Effector memory CD8-positive, alpha-beta T cell (primary cell): ENCODE measurements at places on chromosomes 2 and 18.

DNA sequence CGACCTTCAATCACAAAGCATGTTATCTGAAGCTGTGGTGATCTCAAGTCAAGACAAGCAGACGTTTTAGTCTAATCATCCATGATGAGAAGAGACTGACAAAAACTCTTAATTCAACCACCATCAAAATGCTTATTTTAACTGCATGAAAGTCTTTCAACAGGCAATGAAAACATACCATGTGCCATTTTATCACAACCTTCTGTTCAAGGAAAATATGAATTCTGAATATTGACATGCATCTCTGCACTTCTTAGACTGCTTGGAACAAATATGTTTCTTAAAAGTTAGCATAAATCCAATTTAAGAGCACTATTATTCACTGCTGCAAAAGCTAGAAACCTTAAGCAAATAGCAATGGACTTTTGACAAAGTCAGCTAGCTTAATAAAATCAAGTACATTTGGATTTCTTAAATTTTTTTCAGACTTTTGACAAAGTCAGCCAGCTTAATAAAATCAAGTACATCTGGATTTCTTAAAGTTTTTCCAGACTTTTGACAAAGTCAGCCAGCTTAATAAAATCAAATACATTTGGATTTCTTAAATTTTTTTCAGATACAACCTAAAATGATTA lies 70.9 kb downstream of the OLA1 start:
- no peak for DNase-seq

- no peak for DNase-seq
Measured at GRCh38 chr2:67237288-67237687, 159.8 kb upstream of the ETAA1 start.

GRCh38 chr2:46145017-46145416 lies 152.2 kb upstream of the EPAS1 start:
- no peak for DNase-seq

- no peak for DNase-seq
Measured at GRCh38 chr2:239253264-239253663, 147.6 kb downstream of the HDAC4 start.

DNA sequence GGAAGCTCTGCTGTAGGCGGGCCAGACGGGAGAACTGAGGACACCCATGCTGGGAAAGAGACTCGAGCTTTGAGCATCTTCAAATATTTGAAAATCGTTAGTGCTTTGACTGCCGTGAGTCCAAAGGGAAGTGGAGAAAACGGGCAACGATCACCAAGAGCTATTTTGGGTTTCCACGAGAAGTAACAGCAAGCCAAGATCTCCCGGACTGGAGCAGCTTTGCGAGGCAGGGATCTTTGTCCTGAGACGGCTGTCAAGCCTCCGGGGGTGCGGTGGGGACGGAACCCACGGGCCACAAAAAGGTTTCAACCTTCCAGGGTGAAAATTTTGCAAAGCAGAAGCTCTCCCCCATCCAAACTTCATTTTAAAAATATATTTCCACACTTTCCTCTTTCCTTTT lies 195.8 kb downstream of the NDUFA10 start:
- no peak for DNase-seq

DNA sequence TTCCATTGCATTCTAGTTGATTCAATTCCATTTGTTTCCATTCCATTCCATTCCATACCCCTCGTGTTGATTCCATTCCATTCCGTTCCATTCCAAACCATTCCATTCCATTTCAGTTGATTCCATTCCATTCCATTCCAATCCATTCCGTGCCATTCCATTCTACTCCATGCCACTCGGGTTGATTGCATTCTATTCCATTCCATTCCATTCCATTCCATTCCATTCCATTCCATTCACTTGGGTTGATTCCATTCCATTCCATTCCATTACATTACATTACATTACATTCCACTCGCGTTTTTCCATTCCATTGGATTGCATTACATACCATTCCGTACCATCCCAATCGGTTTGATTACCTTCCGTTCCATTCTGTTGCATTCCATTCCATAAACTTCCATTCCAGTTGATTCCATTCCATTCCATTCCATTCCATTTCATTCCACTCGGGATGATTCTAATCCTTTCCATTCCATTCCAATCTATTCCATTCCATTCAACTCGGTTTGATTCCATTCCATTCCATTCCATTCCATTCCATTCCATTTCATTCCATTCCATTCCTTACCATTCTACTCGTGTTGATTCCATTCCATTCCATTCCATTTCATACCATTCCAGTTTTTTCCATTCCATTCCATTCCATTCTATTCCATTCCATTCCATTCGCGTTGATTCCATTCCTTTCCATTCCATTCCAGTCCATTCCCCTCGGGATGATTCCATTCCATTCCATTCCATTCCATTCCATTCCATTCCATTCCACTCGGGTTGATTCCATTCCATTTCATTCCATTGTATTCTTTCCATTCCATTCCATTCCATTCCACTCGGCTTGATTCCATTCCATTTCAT lies 1140.4 kb downstream of the RPIA start:
- DNase-seq: no peak

- DNase-seq: no peak
Measured at GRCh38 chr2:160336635-160337034, 136.6 kb upstream of the ITGB6 start.

GRCh38 chr2:167595839-167596471 lies 651.4 kb downstream of the STK39 start:
- DNase-seq: no peak

DNA sequence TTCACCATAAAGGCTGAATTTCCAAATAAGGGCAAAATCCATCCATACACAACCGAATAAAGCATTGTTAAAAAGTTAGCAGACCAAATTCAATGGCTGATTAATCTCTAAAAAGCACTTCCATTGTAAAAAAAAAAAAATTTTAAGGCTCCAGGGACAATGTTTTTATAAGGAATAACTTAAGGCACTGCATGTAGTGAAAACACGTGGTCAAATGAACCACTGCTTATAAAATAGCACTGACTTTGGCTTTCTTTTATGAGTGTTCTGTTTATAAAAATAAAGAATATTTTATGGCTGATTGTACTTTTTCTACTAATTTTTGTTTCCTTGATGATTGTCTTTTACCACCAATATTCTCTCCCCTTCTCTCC lies 409.3 kb upstream of the KCNH7 start:
- no peak for DNase-seq

DNA sequence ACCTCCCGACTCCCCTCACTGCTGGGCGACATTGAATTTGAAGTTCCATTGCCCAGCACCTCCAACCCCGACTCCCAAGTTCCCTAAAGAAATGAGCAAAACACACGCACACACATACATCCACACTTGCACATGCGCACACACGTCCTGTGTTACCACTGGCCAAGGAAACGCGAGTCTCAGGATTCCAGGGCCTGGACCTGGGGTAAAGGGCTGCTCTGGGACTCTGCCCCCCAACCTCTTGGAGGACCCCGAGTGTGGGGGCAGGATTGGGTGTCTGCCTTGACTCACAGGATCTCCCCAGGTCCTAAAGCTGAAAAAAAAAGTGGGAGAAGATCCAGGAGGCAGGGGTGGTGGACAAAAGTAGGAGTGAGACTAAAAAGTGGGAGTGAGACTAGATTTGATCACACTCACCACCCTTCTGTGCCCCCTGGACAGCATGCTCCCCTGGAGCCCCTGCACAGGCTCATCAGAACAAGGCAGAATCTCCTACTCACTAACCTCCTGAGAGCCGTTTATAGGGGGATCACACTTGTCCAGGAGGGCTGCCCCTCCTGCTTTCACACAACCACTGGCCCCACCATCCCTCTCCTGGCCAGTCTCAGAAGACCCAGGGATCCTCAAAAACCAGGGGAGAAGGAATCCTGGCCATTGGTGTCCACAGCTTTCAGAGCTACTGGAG lies 202.2 kb downstream of the TNS1 start:
- DNase-seq: no peak

GRCh38 chr2:160358046-160358445 lies 135.6 kb downstream of the RBMS1 start:
- DNase-seq: no peak

GRCh38 chr2:239229545-239230279 lies 171.1 kb downstream of the HDAC4 start:
- DNase-seq: no peak

- no peak for DNase-seq
Measured at GRCh38 chr2:155842103-155842502, 490.4 kb downstream of the NR4A2 start.

GRCh38 chr2:69171897-69172525 lies 159.0 kb downstream of the ANTXR1 start:
- DNase-seq: no peak

GRCh38 chr2:26504002-26504401 lies 26.1 kb upstream of the OTOF start:
- no peak for DNase-seq

DNA sequence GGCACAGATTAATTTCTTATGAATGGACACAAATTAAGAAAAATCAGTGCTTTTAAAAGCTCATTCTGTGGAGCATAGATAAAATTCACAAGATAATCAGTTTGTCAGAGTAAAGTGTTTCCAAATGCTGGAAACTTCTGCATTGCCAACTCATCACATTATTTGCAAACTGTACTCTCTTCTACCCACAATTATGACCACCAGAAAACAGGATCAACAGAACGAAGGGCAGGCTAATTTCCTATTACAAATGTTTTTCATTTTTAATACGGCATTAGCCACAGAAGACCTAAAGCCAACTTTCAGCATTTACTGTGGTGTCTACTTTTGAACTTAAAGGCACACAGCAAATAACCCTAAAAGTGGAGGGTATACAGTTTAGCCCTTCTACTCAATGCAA lies 6.0 kb downstream of the IRS1 start:
- DNase-seq: no peak

- DNase-seq: no peak
Measured at GRCh38 chr2:166357068-166357949, 18.4 kb downstream of the SCN9A start.

DNA sequence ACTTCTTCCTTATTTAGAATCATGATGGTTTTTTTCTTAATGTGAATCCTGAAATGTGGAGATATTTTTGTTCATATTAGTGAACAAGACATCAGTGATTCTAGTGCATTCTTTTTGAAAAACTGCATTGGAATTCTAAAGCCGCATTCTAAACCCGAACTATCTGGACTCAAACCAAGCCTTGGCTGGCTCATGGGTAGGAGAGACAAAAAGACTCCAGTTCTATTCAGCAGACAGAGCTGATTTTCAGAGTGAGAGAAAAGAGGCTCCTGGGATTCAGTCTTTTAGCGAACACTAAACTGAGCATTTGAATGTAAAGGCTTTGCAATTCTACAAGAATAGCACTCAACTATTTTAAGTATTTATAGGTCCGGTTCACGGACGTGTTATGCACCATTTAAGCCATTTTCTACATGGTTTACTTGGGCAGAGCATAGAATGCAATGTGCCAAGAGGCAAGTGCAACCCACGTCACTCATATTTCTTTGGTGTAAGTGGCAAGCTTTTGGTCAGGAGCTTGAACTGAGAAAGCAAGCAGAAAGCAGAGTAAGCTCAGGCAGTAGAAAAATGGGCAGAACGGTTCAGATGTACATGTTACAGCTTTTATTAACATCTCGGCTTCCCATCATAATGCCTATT lies 227.3 kb upstream of the RAB12 start:
- DNase-seq: no peak

GRCh38 chr18:76368271-76368670 lies 126.8 kb downstream of the ZNF516 start:
- DNase-seq: no peak

DNA sequence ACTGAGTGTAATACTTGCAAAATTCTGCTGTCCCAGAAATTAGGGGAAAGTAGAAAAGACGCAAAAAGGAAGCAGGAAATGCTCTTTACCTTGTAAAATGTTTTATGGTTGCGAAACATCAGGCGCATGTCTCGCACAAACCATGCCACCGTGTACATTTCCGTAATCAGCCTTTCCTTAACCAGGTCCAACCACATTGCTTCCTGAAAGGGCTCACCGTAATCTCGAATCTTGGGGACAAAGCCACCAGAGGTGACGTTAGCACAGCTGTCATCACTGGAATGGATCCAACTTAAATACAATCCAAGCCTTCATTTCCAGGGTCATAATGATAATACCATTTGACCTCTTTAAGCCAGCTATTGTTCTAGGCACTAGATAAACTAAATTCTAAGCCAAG lies 49.3 kb downstream of the SP110 start:
- DNase-seq: peak; percentile 12

DNA sequence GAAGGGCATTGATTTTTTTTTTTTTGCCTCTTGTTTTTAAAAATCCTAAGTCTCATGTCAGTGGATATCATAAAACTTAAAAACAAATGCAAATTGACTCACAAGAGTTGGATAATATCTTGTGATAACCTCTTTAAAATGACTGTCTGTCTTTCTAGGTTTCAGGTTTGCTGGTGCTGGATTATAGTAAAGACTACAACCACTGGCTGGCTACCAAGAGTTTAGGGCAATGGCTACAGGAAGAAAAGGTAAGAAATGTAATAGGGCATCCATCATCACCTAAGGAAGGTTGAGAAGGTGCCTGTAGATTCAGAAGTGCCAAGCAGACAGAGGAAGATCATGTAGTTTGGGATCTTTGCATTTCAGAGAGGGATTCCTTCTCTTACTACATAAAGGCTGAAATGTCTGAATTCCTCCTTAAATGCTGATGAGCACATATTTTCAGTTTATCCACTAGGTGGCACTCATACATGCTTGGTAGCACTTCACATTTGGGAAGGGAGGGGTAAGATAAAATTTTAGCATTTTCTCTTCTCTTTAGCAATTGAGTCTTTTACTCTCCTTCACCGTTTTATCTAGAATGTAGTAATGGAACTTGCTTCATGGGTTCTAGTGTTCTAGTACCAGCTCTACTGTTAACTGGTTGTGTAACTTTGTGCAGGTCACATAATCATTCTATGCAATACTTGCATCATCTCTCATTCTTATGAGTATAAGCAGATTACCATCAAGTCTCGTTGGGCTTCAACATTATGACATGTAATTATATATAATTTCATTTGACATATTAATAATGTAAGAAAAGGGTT lies 21.1 kb downstream of the CPS1 start:
- no peak for DNase-seq

DNA sequence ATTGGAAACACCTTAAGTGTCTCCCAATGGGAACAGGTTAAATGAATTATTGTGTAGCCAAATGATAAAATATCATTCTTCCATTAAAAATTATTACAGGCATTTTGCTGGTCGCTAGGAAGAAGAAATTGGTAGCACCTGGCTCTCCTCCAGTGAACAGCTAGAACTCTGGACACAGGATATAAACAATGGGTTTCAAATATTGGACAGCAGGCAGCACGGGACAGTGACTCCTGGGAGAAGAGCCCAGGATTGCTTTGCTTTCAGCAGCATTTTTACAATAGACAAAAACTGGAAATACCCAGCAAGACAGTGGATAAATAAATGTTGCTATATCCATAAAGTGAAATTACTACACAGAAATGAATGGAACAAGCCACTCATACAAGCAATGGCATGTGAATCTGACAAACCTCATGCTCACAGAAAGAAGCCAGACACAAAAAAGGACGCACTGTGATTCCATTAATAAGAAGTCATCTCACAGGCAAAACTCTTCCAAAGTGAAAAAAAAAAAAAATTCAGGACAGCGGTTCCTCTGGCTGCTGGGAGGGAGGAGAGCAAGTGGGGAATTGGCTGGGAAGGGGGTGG lies 50.5 kb downstream of the LAMA1 start:
- DNase-seq: no peak

- DNase-seq: peak; percentile 63
Measured at GRCh38 chr18:79962835-79963657, 1.4 kb upstream of the HSBP1L1 start.
